ENCODE measurements at places on chromosomes 3 and 15.

GRCh38 chr3:123150449-123151215 lies 51.1 kb upstream of the SEC22A start:
- no peaks in the 10 kb centered on the region for H3K27me3 ChIP-seq
- H3K4me1 ChIP-seq: no peaks in the 10 kb centered on the region
- no peak for DNase-seq
- H3K27ac ChIP-seq: no peak overlapping the region
- H3K36me3 ChIP-seq: peaks cover 9% of the 10 kb centered on the region

GRCh38 chr3:158783051-158783450 lies 18.8 kb upstream of the MFSD1 start:
- no peak for DNase-seq
- H3K4me1 ChIP-seq: no peaks in the 10 kb centered on the region
- H3K27ac ChIP-seq: no peak overlapping the region
- H3K36me3 ChIP-seq: no peaks in the 10 kb centered on the region

GRCh38 chr3:81764665-81765064 lies 3.2 kb upstream of the GBE1 start:
- no peaks in the 10 kb centered on the region for H3K4me1 ChIP-seq
- no peak overlapping the region for H3K4me3 ChIP-seq
- no peaks in the 10 kb centered on the region for H3K27me3 ChIP-seq
- no peak overlapping the region for H3K27ac ChIP-seq
- no peaks in the 10 kb centered on the region for H3K36me3 ChIP-seq

GRCh38 chr3:79326642-79327041 lies 441.2 kb downstream of the ROBO1 start:
- DNase-seq: no peak
- H3K4me1 ChIP-seq: peaks cover 2% of the 10 kb centered on the region
- H3K27me3 ChIP-seq: no peaks in the 10 kb centered on the region
- H3K27ac ChIP-seq: no peak overlapping the region
- no peak overlapping the region for H3K4me3 ChIP-seq
- no peaks in the 10 kb centered on the region for H3K36me3 ChIP-seq

DNA sequence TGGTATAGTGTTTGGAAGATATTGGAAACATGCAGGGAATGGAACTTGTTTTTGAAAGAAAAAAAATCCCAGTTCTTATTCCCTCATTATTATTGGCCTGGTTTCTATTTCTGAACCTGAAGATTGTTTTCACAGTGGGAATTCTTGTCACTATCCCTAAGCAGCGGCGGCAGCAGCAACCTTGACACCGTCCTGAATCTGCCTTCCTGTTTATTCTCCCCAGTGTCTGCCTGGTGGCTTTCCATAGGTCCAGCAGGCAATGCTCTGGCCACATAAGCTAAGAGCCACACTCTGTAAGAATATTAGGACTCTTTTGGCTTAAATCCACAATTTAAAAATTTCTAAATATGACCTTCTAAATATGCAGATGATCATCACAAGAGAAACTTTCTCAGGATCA lies 178.0 kb downstream of the PLCL2 start:
- H3K27me3 ChIP-seq: no peaks in the 10 kb centered on the region
- H3K4me1 ChIP-seq: 0 out of 2 replicates have a peak, but pooled peaks cover 1% of the 10 kb centered on the region
- no peak overlapping the region for H3K27ac ChIP-seq
- H3K4me3 ChIP-seq: no peak overlapping the region

DNA sequence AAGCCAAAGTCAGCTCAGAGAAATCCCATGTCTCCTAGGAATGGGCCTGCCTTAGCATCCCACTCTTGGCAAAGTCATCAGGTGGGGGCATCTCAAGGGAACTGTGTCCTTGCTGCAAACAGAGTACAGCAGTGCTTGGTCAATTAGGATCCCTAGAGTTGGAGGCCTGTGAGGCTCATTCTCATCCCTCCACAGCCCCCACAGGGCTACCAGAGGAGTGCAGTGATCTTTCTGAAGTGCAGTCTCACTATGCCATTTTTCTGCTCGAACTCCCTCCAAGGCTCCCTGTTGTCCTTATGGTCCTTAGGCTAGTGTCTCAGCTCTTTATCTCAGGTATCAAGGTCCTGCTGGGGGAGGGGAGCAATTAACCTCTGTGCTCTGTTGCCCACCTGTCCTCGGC lies 31.1 kb downstream of the TMEM40 start:
- H3K27me3 ChIP-seq: no peaks in the 10 kb centered on the region
- no peaks in the 10 kb centered on the region for H3K36me3 ChIP-seq
- no peak overlapping the region for H3K4me3 ChIP-seq
- no peaks in the 10 kb centered on the region for H3K4me1 ChIP-seq

DNA sequence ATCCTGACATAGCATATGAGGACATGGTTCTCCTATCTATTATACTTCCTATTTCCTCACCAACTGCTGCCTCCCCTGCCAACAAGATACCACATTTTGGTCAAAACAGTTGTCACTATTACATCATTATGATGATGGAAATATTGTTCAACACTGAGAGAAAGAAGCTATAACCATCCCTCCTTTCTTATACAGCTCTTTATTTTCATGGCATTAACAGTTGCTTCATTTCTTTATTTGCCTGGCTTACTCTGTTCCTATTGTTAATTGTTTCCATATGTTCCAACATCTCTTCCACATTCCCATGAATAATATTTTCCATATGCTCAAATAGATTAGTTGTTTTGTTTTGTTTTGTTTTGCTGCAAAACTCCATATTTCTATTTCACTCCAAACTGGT lies 40.8 kb upstream of the FILIP1L start:
- no peak overlapping the region for H3K27ac ChIP-seq
- H3K4me1 ChIP-seq: no peaks in the 10 kb centered on the region
- DNase-seq: no peak
- no peaks in the 10 kb centered on the region for H3K36me3 ChIP-seq

- DNase-seq: no peak
- H3K4me1 ChIP-seq: peaks cover 12% of the 10 kb centered on the region
- no peak overlapping the region for H3K27ac ChIP-seq
- H3K4me3 ChIP-seq: no peak overlapping the region
- peaks cover 8% of the 10 kb centered on the region for H3K36me3 ChIP-seq
- no peaks in the 10 kb centered on the region for H3K27me3 ChIP-seq
Measured at GRCh38 chr3:58171126-58171525, 39.6 kb downstream of the DNASE1L3 start.

DNA sequence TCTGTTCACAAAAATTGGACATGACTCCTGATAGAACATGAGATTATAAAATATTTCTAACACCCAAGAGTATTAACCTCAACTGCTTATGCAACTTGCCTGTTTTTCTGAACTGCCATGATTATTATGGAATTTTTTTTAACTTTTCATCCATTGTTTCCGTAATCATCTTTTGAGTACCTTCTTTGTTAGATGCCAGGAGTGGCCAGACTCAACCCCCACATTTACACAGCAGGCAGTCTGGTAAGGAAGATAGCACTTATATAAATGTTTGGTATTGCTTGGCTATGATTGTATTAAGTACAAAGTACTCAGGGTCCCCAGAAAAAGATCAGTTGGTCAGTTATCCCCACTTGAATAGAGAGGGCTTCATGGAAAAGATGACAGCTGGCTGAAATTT lies 74.3 kb downstream of the CRYBG3 start:
- no peak overlapping the region for H3K4me3 ChIP-seq
- DNase-seq: no peak
- no peaks in the 10 kb centered on the region for H3K27me3 ChIP-seq
- no peak overlapping the region for H3K27ac ChIP-seq
- no peaks in the 10 kb centered on the region for H3K36me3 ChIP-seq
- no peaks in the 10 kb centered on the region for H3K4me1 ChIP-seq

DNA sequence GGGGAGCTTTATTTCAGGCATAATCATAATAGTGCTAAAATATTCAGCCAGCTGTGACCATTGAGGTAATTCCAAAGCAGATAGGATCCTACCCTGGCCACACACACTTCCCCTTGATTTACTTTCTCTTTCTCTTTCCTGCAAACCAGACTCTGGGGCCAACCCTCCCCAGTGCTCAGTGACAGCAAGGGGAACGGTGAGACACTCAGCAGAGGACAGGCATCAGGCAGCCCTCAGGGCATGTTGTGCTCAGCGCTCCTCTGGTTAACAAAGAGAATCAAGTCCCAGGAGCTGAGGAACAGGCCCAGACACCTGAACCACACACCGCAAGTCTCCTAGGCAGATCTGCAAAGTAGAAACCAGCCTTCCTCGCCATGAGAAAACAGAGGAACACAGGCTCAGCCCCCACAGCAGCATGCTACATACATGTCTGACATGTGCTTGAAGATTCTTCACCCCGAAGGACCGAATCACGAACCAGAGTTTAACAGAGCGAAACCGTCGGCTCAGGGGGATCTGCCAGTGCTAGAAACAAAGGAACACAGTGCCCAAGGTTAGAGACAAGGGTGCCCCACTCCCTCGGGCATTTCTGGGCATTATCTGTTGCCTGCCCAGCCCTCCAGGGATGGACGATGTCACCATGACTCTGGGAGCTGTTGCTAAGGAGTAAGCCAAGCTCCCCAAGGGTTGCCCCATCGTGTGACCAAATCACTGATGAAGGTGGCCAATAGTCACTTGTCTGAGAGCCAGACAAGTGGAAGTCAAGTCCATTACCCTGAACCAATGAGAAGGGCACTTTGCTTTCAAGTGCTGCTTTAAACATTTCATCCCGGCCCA lies 17.5 kb downstream of the HDC start:
- no peaks in the 10 kb centered on the region for H3K27me3 ChIP-seq
- H3K4me1 ChIP-seq: no peaks in the 10 kb centered on the region
- H3K4me3 ChIP-seq: no peak overlapping the region
- DNase-seq: no peak

DNA sequence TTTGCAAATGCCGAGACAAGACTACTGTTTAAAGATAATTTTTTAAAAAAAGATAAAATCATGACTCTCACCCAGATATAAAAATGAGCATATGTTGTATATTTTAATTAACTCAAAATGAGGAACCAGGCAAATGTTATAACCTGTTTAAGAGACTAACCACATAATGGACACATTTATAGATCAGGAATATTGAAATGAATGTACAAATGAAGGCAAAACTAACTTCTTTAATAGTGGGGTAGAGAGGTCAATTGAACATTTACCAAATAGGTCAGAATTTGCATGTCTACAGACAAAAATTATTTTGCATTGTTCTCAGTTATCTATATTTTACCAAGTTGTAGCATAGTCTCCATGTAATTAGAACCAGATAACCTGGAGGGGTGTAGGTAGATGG lies 134.3 kb upstream of the PFN2 start:
- no peaks in the 10 kb centered on the region for H3K36me3 ChIP-seq
- no peaks in the 10 kb centered on the region for H3K27me3 ChIP-seq
- no peak overlapping the region for H3K27ac ChIP-seq
- no peak for DNase-seq

DNA sequence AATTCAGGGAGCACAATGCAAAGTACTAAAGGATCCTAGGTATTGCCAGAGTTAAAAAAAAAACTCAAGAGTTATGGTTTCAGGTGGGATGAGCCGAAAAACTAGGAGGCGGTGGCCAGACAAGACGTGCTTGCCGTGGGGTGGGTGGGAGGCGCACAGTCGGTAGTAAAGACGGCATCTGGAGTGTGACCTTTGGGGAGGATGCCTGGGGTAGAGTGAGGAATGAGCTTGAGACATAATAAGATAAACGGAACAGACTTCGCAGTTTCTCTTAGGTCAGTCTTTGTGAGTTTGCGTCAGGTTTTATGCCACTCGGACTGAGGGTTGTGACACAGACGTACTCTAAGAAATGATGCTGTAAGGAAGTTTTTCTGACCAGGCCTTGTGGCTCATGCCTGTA lies 139.6 kb downstream of the LRRK1 start:
- H3K27ac ChIP-seq: no peak overlapping the region
- no peak overlapping the region for H3K4me3 ChIP-seq
- peaks cover 5% of the 10 kb centered on the region for H3K4me1 ChIP-seq
- H3K36me3 ChIP-seq: no peaks in the 10 kb centered on the region

- no peaks in the 10 kb centered on the region for H3K27me3 ChIP-seq
- DNase-seq: no peak
- H3K36me3 ChIP-seq: no peaks in the 10 kb centered on the region
- no peak overlapping the region for H3K4me3 ChIP-seq
Measured at GRCh38 chr3:35071772-35072171, 567.6 kb upstream of the ARPP21 start.

- no peaks in the 10 kb centered on the region for H3K4me1 ChIP-seq
- no peaks in the 10 kb centered on the region for H3K27me3 ChIP-seq
- no peak for DNase-seq
- H3K4me3 ChIP-seq: no peak overlapping the region
Measured at GRCh38 chr15:38411902-38412301, 42.0 kb upstream of the FAM98B start.

DNA sequence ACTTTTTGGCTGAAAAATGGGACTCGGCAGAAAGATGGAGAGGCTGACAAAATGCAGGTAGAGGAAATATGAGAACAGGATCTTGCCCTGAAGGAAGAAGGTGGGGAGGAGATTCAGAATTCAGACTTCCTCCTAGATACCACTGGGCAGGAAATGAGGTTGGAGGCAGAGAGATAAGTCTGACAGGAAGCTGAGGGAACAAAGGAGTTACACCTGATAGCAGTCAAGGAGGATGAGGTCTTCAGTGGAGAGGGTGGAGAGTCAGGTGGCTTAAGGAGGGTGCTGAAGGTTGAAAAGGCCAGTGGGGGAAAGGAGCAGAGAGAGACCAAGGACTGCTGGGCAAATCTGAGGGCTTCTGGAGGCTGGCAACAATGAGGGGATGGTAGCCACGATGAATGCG lies 56.8 kb downstream of the CCR4 start:
- no peaks in the 10 kb centered on the region for H3K27me3 ChIP-seq
- peaks cover 2% of the 10 kb centered on the region for H3K4me1 ChIP-seq
- no peaks in the 10 kb centered on the region for H3K36me3 ChIP-seq
- H3K4me3 ChIP-seq: no peak overlapping the region

DNA sequence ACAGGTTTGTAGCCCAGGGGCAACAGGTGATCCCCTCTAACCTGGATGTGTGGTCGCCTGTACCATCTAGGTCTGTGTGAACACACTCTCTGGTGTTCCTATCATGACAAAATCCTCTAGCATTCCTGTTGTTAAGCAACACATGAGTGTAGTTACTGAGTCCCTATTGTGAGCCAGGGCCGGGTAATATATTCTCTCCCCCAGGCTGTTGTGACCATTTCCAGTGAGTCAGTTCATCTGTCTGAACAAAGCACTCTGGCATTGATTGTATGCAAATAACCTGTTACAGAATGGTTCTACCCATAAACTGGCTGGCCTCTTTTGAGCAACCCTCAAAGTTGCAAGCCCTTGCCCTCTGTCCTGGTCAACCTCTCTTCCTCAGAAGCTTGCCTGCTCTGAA lies 2.6 kb upstream of the FLNB start:
- H3K27ac ChIP-seq: no peak overlapping the region
- no peak overlapping the region for H3K4me3 ChIP-seq
- no peaks in the 10 kb centered on the region for H3K27me3 ChIP-seq
- H3K4me1 ChIP-seq: peaks cover 3% of the 10 kb centered on the region

GRCh38 chr3:73029321-73029796 lies 32.1 kb upstream of the EBLN2 start:
- no peak for DNase-seq
- H3K36me3 ChIP-seq: no peaks in the 10 kb centered on the region
- no peak overlapping the region for H3K27ac ChIP-seq
- H3K4me3 ChIP-seq: no peak overlapping the region

DNA sequence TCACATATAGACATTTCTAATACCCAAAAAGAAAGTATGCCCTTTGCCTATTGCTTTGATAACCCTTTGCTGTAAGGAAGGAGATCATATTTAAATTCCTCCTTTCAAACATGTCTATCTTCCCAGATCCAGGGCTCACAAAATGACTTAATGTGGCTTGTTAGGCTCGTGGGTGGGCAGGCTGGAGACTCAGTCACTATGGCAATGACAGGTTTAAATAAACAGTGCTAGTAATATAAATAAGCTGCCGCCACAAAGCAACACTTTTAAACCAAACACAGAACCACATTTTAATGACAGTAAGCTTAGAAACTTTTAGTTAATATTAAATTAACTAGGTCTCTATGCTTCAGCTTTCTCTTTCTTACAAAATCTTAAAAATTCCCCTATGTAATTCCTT lies 616.0 kb upstream of the NAALADL2 start:
- no peak overlapping the region for H3K27ac ChIP-seq
- DNase-seq: no peak
- H3K4me3 ChIP-seq: no peak overlapping the region
- H3K4me1 ChIP-seq: no peaks in the 10 kb centered on the region
- no peaks in the 10 kb centered on the region for H3K36me3 ChIP-seq
- no peaks in the 10 kb centered on the region for H3K27me3 ChIP-seq
